Kidney (tissue), 22 donors: ENCODE measurements at places on chromosomes 12 and 14.

DNA sequence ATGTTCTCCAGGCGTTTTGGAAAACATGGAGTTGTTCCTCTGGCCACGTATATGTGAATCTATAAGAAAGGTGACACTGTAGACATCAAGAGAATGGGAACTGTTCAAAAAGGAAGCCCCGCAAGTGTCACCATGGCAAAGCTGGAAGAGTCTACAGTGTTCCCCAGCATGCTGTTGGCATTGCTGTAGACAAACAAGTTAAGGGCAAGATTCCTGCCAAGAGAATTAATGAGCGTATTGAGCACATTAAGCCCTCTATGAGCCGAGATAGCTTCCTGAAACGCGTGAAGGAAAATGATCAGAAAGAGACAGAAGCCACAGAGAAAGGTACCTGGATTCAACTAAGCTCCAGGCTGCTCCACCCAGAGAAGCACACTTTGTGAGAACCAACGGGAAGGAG lies 92.5 kb upstream of the EIF5 start:
- no peak for DNase-seq

- DNase-seq = no peak
Observed at GRCh38 chr12:70059373-70059772, 183.9 kb upstream of the CNOT2 start.

GRCh38 chr14:59244581-59244980 lies 56.1 kb downstream of the DAAM1 start:
- DNase-seq = no peak

GRCh38 chr12:95615749-95616148 lies 64.5 kb upstream of the USP44 start:
- no peak for DNase-seq
